ENCODE measurements at places on chromosomes 7 and 10.

DNA sequence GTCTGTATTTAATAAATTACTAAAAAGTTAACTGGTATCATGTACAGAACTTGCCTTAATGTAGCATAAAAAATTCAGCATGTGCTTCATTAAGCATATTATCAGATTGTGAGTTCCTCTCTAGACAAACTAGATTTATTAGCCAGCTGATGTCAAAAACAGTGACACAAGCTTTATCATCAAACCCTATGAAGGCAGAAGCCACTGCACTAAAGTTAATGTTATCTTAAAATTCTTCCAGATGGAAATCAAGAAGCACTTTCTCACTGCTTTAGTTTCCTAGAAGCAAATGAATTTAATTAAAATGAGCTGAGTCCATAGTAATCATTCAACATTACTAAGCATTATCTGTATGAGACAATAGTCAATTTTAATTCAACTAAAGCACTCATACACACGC lies 96.4 kb downstream of the ARHGAP12 start:
- DNase-seq, result no peak

DNA sequence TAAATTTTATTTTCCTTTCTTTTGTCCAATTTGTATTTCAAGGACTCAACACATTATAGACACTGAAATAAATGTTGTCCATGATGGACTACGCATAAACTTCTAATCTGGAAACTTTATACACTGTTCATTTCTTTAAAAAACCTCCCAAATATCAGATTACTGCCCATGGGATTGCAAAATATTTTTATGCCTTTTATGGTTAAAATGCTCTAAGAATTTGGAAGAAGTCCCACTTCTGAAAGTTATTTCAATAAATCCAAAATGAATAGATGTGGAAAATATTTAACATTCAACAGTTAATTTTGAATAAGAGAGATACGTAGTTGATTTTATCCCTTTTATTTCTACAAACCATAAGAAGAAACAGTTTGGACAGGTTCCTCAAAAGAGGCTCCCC lies 46.1 kb downstream of the CABCOCO1 start:
- no peak for DNase-seq

DNA sequence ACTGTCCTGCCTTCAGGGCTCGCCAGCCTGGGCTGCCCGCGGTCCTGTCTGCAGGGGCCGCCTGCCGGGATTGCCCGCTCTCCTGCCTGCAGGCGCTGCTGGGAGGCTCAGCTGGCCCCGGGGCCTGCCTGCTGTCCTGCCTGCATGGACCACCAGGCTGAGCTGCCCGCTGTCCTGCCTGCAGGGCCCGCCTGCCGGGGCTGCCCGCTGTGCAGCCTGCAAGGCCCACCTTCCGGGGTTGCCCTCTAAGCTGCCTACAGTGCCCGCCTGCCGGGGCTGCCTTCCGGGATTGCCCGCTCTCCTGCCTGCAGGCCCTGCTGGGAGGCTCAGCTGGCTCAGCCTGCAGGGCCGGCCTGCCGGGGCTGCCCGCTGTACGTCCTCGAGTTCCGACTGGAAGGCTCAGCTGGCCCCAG lies 164.4 kb downstream of the GLRX3 start:
- no peak for DNase-seq

DNA sequence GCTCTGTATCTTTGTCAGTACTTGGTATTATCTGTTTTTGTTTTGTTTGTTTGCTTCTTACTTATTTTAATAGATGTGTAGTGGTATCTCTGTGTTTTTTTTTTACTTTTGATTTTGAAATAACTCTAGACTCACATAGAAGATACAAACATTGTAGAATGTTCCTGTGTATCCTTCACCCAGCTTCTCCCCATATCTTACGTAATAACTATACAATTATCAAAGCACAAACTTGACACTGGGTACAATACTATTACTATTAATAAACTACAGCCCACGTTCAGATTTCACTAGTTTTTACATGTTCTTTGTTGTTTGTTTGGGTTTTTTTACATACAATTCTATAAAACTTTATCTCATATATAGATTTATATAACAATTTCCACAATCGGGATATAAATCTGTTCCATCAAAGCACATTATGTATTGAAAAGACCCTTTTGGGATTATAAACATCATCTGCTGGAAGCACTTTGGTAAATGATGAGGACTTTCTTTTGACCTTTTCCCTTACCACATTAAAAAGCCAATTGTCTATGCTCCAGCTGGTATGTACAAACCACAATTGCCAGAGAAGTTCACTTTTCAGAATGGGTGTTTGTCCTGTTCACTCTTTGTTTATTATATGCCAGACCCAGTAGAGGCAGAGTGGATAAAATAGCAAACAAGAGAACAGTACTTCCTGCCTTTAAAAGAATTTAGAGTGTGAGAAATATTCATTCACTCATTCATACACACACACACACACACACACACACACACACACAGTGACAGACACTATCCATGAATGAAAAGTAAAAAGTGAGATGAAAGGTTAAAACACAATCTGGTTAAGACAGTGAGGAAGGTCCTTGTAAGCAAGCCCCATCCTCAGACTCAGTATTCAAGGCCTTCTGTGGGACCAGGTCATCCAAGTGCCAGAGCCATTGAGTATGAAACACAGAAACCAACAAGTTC lies 113.0 kb downstream of the SGMS1 start:
- DNase-seq, result no peak

GRCh38 chr10:14949291-14949690 lies 4.6 kb downstream of the DCLRE1C start:
- no peak for DNase-seq

DNA sequence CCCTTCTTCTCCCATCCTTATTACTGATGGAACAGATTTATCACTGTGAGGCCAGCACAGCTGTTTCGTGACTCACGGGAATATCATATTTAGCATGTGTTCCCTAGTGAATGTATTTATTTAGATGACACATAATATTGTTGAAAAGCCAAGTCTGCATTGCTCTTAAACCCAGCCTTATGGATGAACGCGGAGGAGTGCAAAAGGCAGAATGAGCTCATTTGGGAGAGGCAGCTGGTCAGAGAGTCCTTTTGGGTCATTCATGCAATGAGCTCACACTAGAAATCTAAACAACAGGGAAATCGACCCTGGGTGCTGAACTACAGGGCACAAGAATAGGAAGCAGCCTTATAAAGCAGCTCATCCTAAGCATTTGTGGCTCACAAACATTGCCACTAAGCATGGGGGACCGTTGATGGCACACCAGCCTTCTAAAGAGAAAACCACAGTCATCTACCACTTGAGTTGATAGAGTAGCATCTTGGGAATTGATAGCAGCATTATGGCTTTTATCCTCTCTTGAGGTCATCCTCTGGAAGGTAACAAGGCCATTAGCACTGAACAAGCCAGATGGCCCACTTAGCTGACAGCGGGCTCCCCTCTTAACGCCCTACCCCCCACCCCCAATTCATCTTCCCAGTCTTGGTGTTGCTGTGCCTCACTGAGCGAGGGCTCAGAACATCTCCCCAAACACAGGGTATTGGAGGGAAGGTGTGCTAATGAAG lies 32.9 kb upstream of the SDK1 start:
- DNase-seq, result no peak

DNA sequence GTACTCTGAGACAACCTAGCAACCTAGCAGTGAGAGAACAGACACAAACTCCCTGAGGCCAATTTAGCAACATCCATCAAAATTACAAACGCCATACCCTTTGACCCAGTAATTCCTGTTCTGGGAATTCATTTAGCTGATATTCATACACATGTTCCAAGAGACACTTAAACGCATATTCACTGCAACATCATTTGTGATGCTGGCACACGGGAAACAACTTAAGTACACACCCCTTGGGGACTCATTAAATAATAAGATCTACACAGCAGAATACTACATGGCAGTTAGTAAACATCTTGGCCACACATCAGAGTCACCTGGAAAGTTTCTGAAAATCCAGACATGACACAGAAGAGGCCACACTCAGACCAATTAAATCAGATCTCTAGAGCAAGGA lies 17.6 kb downstream of the NUDCD3 start:
- no peak for DNase-seq
